Osteoblast (primary cell): ENCODE measurements at places on chromosomes 2 and 18. TPM values are rescaled to one million over a fixed set of nuclear protein-coding genes. Genes with fewer than 3 reads are reported as not detected.

The GPR17 gene
- not detected in 2 replicates for total RNA-seq

The TDRD15 gene
- total RNA-seq = not detected in 2 replicates

The PPP1R1C gene
- total RNA-seq = 0.29 and 0.36 TPM in 2 replicates

The ZSWIM2 gene
- total RNA-seq = 0.29 TPM in 1 of 2 replicates, not detected in the other

The GALNT3 gene
- total RNA-seq = 11.2 and 12.7 TPM in 2 replicates
